ENCODE measurements at places on chromosomes 5 and 9.
A peak's percentile ranks its signal among the peaks of the same experiment; 100 is the strongest.

GRCh38 chr5:147957901-147958300, 51.6 kb upstream of the C5orf46 start:
- no peak for DNase-seq

GRCh38 chr5:65867542-65868195, 58.7 kb upstream of the ERBIN start:
- peak; percentile 75 for DNase-seq

DNA sequence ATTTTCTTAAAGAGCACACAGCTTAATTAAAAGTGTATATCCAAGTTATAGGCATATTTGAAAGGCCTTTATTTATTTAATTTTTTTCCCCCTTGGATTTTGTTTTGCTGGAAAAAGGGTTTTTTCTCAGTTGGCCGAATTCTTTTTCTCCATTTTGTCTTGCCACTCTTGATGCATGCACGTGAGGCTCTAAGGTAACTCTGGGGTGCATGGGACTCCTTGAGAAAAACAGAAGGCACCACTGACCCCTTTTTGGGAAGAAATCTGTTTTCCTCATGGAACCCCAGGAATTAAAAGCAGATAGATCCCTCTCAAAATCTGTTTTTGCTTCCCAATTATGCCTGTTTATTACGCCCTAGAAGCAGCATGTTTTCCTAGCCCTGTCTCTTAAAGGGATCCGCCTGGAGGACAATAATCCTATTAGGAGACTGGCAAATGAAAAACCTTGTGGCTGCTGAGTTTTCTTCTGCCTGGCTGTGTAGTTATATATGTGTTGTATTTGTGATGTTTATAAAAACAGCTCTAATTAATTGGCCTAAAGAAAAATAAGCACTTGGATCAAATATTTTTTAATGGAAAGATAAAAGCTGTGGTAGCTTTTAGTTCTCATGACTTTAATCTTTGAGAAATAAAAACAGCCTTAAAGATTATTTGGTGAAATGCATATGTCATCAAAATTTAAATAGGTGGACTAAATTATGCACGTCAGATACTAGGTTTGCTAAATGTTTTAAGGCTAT, 435.1 kb upstream of the CDH9 start:
- no peak for DNase-seq

GRCh38 chr5:151739395-151739794, 19.0 kb downstream of the ATOX1 start:
- DNase-seq, result no peak

DNA sequence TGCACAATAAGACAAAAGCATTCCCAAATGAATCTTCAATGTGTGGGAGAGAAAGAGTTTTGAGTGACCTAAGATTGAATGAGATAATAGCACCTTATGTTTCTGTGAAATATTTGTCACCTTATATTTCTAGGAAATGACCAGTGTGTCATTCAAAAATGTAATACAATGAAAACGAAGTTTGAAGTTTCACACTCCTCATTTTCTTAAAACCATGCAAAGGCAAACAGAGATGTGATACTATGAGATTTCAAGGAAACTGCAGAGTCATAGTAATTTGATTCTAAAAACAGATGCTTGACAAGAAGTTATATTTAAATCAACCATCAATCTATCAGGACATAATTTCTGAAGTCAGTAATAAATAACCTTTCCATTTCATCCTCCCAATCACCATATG, 13.6 kb upstream of the ABCA1 start:
- DNase-seq, result no peak

DNA sequence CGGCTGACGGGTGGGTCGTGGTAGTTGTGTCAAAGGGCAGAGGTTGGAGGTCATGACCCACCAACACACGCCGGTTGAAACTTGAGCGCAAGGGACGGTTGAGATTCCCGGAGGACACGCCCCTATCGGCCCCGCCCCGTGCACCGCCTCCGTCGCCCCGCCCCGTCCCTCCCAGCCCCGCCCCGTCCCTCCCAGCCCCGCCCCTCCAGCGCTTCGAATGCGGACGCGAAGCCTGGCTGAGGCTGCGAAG, 226 bp upstream of the RANBP17 start:
- no peak for DNase-seq
